Psoas muscle (tissue), 8 donors: ENCODE measurements at places on chromosomes 7 and 10.

DNA sequence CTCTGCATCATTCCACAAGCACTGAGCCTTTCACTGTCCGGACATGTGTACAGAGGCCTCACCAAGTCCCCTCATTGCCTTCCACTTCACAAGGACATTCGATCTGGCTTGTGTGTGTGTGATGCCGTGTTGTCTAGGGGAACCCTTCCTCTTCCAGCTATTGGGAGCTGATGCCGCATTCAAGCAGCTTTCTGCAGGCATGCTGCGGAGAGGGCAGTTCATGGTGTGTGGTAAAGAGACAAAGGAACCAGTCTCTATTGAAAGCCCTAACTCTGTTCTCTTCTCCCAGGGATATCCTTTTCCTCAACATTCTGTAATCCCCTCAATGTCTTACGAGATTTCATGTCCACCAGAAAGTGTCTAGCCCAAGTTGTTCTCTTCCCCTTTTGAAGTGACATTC lies 141.6 kb downstream of the ALOX5 start:
- DNase-seq, result no peak

- DNase-seq, result peak; percentile 49
Observed at GRCh38 chr10:128927497-128928161, 539.4 kb upstream of the MGMT start.

GRCh38 chr10:95389982-95390381 lies 99.2 kb upstream of the PDLIM1 start:
- no peak for DNase-seq

- no peak for DNase-seq
Observed at GRCh38 chr7:114924038-114924712, 2.3 kb downstream of the MDFIC start.

DNA sequence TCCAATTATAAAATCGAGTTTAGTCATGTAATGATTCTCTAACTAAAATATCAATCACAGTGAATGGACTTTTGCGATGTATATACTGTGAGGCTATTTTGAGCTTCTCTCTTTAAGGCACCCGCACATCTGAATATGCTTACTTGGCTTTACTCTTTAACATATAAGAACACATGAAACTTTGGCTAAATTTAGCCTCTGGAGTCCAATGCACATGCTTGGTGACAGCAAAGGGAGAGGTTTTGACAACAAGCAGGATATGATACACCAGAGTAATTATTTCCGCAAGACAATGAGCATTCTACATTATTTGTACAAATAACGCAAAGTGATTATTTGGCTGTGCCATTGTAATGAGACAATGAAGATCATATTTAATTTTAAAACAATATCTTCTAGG lies 72.4 kb downstream of the ARID5B start:
- DNase-seq, result no peak

- no peak for DNase-seq
Observed at GRCh38 chr10:93818086-93818485, 60.4 kb downstream of the LGI1 start.

DNA sequence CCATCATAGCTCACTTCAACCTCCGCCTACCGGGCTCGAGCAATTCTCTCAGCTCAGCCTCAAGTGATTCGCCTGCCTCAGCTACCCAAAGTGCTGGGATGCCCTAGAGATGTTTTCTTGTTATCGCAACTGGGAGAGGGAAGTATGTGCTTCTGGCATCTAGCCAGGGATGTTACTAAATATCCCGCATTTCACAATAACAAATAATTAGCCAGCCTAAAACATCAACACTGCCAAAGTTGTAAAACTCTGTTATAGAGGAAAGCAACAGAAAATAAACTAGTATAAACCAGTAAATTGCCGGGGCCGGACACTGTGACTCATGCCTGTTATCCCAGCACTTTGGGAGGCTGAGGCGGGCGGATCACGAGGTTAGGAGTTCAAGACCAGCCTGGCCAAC lies 7.2 kb downstream of the INA start:
- DNase-seq, result no peak

DNA sequence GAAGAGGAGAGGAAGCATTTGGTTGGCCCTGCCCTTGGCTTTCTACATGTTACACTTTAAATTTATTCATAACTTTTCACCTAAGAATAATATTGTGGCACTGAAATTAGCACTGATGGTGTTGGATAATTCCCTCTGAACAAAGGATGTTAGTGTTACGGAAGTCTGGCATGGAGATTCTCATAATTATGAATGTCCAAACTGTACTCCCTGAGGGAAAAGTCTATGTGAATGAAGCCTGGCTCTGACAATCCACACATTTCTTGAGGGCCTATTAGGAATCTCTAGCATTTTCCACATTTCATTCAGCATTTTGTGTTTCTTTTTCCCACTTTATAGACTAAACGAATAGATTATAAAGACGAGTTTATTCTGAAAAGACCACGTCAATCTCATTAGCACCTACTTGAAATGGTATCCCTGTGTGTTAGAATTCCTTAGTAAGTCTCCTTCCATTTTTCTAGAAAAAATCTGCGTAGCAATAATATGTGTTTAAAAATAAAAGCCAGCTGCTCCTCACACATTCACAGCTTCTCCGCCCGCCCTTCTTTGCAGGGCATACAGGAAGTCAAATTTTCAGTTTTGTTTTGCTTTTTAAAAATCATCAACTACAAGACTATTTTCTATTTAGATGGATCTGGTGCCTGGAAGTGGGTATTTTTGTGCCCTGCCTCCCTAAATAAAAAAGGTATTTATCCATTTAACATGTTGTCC lies 131.8 kb upstream of the PALS2 start:
- no peak for DNase-seq

DNA sequence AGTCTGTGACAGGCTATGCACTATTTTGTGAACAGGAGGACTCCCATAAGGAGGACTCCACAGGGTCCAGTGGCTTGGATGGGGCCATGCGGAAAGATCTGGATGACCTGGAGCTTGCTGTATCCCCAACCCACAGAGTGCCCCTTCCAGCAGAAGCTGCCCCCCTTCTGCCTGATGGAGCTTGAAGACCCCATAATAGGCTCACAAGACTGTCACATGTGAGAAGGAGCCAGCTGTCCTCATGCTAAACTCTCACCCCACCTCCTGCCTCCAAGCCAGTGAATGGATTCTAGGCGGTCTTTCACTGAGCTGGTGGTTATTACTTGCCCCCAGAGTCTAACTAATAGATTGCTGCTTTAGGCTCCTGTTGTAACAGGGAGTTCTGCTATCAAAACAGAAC lies 79.1 kb downstream of the XRCC2 start:
- DNase-seq, result no peak

- DNase-seq, result peak; percentile 93
Observed at GRCh38 chr7:140625908-140626868, 14.4 kb downstream of the DENND2A start.

- no peak for DNase-seq
Observed at GRCh38 chr10:76127984-76128589, 696.7 kb downstream of the LRMDA start.

DNA sequence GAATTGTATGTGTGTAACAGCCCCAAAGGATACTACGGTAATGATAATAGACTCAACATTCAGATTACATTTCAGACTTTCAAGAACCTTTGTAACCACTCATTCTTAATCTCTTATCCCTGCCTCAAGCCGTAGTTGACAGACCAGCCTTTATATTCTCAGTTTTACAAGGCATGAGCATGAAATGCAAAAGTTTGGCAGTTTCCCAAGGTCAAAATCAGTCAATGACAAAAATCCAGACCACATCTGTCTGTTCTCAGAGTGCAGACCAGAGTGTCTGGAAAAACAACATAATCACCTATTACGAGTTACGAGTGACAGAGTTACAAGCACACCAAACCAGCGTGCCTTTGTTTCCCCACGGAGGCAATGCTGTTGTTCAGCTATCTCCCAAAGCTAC lies 178.6 kb upstream of the LRGUK start:
- DNase-seq, result no peak

- DNase-seq, result peak; percentile 56
Observed at GRCh38 chr7:128697302-128697905, 25.3 kb downstream of the GARIN1A start.

GRCh38 chr10:112095731-112096130 lies 87.8 kb downstream of the GPAM start:
- no peak for DNase-seq

DNA sequence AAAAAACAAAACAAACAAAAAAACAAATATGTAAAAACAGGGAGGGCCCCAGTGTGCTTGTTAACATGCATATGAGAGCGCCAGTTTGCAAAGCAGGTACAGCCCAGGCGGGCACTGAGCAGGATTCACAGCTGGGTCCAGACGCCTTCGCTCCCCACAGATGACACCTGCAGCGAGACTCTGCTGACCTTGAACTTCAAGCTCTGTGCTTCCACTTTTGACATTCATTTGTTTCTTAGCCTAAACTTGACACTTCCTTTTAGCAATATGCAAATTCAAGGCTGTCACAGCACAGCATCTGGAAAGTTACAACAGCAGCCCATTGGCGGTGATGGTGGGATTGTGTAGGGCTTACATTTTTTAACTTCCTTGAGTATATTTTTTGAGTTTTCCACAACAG lies 88.8 kb upstream of the TNS3 start:
- DNase-seq, result no peak

DNA sequence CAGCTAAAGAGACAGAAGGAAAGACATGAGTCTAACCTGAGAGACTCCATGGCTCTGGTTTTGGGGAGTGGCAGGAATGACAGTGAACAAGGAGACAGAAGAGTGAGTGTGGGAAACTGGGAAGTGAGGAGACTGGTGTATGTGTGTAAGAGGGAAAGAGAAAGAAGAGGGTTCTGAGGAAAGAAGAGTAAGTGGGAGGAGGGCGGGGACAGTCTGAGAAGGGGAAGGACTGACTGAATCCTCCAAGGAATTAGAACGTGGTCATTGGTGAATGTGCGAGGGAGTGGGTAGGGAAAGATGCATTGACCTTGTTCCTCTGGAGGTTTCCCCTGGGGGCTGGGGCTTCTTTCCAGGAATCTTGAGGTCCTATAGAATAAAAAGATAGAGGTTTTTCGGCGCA lies 26.6 kb downstream of the WNT8B start:
- DNase-seq, result no peak

DNA sequence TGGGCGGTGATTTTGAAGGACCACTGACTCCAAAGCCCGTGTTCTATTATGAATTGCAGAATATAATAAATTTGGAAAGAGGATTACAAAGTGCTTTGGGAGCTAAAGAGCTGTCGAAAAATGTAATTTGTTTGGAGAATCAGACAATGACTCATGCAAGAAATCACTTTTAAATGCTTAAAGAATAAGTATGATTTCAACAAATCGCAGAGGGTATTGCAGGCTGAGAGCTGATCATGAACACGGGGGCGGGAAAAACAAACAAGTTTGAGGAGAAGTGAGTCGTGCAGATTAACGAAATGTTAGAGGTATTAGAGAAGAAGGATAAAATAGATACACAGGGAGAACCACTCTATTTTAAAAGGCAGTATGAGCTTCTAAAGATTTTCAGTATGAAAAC lies 4.9 kb upstream of the HACD1 start:
- DNase-seq, result no peak

DNA sequence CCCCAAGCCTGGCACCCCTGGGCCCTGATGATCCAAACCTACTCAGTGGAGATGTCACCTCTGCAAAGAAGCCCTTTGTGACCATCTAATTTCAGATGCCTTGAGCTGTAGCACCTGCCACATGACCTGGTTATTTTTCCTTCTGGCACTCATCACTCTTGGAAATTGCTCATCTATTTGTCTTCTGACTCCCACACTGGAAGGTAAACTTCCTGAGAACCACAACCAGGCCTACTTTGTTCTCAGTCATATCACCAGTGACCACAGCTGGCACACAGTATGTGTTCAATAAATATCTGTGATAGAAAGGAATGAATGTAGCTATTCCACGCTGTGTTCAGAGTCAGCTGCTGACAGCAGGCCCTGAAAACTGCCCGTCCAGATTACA lies 97.1 kb downstream of the SH3PXD2A start:
- peak; percentile 4 for DNase-seq

GRCh38 chr7:155754165-155754564 lies 58.1 kb downstream of the SHH start:
- DNase-seq, result no peak

- DNase-seq, result no peak
Observed at GRCh38 chr10:69057951-69058297, 30.0 kb upstream of the SRGN start.

DNA sequence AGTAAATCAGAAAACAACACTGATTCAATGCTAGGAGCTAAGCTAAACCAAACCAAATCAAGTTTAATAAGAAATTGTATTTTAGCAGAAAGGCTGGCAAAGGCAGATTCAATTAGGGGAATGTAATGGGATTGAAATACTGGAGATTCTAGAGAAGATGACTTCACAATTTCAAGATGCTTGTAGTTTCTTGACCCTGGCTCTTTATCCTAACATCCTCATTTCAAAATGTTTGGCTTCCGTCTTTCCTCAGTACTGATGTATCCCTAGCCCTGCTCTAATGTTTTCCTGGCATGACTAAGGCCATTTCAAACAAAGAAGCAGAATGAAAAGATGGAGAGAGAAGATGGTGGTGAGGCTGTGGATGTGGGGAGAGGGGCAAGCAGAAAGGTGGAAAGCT lies 2.7 kb upstream of the JCAD start:
- no peak for DNase-seq

- DNase-seq, result no peak
Observed at GRCh38 chr10:110073896-110074295, 66.1 kb downstream of the ADD3 start.

- no peak for DNase-seq
Observed at GRCh38 chr10:77516575-77516974, 121.0 kb downstream of the KCNMA1 start.

DNA sequence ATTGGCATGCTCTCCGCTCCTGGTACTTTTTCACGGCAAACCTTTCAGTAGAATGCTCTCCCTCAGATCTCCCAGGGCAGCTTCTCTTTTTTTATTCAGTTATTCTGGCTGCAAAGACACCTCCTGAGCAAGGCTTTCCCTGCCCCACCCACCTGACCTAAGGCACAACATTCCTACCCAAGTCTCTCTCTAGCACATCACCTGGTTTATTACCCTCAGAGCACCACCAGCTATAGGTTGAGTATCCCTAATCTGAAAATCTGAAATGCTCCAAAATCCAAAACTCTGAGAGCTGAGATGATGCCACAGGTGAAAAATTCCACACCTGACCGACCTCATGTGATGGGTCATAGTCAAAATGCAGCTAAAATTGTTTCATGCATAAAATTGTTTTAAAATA lies 99.6 kb downstream of the GLI3 start:
- DNase-seq, result no peak

DNA sequence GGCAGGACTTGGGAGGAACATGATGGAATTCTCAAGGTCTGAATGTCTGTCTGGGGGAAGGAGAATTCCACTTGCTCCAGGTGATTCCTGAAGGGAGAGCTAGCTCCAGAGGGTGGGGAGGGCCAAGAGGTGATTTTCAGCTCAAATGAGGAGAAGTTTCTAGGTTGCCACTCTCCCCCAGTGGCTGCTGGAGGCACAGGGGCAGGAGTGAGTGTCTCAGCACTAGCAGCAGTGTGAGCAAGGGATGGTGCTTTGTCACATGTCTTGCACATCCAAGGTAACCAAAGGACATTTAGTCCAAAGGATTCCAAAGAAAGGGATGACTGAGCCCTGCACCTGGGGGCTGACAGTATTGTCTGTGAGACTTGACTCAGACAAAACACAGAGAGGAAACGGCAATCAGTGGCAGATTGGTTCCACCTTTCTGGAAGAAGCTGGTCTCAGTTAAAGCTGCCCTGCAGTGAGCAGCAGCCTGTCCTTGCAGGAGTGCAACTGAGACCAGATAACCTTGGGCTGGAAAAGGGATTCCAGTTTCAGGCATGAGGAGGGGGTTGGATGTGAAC lies 51.2 kb upstream of the PCBD1 start:
- DNase-seq, result no peak
